ENCODE measurements at places on chromosomes 16 and 17.
A peak's percentile ranks its signal among the peaks of the same experiment; 100 is the strongest.

DNA sequence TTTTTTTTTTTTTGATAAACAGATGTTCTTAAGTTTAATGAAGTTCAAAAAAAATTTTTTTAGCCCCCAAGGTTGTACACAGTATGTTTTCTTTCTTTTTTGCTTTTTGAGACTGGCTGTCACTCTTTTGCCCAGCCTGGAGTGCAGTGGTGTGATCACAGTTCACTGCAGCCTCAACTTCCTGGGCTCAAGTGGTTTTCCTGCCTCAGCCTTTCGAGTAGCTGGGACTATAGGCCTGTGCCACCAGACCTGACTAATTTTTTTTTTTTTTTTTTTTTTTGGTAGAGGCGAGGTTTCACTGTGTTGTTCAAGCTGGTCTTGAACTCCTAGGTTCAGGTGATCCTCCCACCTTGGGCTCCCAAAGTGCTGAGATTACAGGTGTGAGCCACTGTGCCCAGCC is 12.8 kb downstream of the ITGAE start:
- DNase-seq, result peak; percentile 24

- no peak for DNase-seq
Measured at GRCh38 chr17:42111265-42111636, 1.3 kb downstream of the DHX58 start.

DNA sequence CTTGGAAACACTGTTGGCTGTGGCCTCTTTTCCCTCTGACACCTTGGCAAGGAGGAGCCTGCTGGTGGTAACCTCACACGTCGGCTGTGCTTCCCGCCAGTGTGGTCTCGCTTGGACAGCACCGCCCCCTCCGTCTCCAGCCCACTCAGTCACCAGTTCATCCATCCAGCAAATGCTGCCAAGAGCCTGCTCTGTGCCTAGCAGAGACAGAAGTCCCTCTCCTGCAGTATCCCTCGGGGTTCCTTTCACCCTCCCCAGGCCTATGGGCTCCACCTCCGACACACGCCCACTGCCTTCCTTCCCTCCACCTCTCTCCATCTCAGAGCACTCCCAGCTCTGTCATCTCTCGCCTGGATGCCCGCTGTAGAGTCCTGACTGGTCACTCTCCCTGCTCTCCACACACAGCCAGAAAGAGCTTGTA is 12.3 kb downstream of the CACNG4 start:
- DNase-seq, result no peak

- DNase-seq, result no peak
Measured at GRCh38 chr16:2820836-2821486, 3.9 kb downstream of the PRSS21 start.

GRCh38 chr17:69228576-69228975 is at the start of gene ABCA10:
TSS of gene ABCA10 (minus strand) at chr17:69228824. CDS start at chr17:69225358, 3,466 bp downstream.
- DNase-seq, result no peak

GRCh38 chr17:35849469-35850348 is 19.0 kb downstream of the HEATR9 start:
- peak; percentile 44 for DNase-seq

DNA sequence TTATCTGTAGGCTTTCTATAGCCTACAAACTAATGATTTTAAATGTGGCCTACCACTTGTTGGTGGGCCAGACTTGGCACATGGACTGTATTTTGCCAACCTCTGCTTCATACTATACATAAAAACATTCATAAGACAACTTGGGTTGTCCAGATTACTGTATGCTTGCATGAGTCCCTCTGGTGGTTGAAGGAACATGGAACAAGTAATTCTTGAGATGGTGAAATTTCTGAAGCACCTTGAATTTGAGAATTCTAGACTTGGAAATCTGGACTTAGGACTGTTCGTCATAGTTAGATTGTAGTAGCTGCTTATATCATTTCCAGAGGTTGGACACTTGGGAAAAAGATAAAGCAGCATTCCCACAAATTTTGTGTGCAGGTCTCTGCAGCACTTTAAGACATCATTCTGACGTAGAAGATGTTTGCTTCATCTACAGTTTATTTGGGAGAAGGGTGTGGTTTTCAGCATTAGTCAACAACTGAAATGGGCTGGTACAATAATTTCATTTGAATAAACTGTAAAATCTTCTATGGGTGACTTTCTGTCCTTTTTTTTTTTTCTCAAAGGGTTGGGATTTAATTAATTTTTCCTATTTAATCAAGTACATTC is 31.2 kb downstream of the NFATC3 start:
- no peak for DNase-seq

- no peak for DNase-seq
Measured at GRCh38 chr17:73156887-73157520, 7.8 kb upstream of the SSTR2 start.

GRCh38 chr16:73473713-73474112 is 425.8 kb upstream of the ZFHX3 start:
- DNase-seq, result no peak

- no peak for DNase-seq
Measured at GRCh38 chr16:79062821-79063220, 537.7 kb downstream of the MAF start.

DNA sequence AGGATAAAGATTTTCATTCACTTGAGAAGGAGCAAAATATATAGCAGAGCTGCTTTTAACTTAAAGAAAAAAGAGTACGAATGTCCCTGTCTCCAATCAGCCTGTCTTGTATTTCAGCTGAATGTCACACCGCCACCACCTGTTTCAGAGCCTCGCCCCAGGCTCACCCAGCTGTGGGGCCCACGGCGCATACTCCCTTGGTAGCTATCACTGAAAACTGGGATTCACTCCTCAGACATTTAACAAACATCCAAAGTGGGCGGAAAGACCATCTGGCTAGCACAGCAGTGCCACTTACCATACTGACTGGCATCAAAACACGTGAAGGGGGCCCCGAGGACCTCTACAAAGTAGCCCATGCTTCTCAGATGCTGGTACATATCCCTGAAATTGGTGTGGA is 25.4 kb upstream of the SLC38A8 start:
- no peak for DNase-seq

DNA sequence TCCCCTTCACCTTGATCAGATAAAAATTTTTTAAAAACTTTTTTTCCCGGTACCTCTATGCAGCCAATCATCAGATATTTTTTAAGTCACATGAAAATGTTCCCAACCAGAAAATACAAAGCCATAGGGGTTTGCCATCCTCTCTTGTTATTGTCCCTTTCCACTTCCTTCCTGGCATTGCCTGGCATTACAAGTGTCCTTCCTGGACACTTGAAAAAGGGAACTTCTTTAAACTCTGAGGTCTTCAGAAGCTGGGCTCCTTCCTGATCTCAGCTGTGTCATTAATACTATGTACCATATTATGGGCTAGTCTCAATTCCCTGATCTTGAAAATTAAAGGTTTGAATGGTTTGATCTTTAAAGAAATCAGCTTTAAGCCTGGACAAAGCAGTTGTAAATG is 64.9 kb downstream of the TEX14 start:
- no peak for DNase-seq

DNA sequence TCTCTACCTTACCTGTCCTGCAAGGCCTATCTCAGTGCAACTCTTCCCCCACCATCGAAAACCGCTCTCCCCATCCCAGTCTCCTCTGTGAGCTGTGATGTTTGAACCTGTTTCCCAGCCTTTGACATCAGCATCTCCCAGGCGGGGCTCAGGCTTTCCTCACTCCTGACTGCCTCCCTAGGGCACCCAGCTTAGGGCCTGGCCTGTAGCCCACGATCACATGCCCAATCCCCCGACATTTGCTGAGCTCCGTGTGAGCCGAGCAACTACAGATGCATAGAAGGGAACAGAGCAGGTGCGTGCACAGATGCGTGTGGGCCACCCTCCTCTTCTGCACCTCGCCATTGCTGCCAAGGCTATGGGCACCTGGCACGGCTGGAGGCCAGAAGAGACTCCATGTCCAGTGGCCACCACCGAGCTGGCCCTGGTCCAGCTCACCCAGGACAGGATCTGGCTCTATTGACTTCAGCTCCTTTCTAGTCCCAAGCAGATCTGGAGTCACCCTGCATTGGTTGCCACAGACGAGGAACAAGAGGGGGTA is 35.5 kb upstream of the CMIP start:
- DNase-seq, result no peak

DNA sequence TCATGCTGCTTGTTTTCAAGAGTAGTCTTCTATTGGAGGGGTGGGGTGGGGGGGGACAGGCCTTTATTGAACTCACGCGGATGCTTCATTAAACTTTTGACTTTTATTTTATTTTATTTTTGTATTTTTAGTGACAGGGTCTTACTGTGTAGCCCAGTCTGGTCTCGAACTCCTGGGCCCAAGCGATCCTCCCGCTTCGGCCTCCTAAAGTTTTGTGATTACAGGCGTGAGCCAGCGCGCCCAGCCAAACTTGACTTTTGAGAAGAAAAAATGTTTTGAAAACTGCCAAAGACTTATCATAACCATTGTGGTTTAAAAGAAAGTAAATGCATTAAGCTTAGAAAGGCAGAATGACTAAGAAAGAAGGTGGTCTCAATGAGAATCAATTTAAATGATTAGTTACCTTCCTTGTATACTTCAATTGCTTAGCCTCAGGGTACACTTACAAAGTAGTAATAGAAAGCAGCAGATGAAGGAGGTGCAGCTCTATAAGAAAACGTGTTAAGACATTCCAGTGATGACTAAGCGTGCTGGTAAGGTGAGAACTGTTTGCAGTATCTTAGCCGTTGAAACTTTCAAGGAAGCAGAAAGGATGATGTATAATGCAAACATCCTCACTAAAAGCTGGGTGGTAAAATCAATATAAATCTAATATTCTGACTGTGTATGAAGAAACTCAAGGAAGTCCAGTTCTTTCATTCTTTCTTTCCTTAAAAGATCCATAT is 1.2 kb downstream of the AP2B1 start:
- DNase-seq, result no peak

- no peak for DNase-seq
Measured at GRCh38 chr17:31650756-31651520, 208.1 kb downstream of the COPRS start.

DNA sequence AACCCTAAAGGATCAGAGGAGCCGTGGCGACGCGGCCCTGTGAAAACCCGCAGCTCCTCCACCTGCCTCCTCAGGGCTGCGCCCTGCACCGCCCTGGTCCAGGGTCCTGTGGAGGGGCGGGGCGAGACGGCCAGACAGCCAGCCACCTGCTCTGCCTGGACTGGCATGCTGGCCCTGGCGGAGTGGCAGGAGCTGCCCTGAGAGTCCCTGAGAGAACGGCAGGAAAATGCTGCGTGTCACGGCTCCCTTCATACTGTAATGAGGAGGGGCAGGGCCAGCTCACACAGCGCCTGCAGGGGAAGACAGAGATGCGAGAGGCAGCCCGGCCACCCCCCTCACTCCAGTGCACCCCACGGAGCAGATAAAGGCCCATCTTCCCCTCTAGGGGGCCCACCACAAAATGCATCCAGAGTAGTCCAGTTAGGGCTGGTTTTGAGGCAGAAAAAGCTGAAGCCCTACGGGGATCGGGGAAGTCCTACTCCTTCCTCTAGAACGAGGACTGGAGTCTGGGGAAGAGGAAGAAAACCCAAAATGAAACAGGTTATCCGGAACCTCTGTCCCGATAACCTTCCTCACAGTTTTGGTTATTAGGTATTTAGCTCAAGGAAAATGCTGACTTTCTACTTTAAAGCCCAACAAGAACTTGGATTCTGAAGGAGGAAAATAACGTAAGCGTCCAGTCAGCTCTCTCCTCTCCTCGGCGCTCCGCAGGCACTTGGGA is 97.6 kb upstream of the DNAH17 start:
- DNase-seq, result no peak

GRCh38 chr17:79364315-79365094 is 246.3 kb downstream of the RBFOX3 start:
- DNase-seq, result no peak

Data from NK-92 treated with Interleukin-12 subunit alpha and Interleukin-12 subunit beta, amount 100 ng/mL, for 24 hours (cell line).